ENCODE measurements at places on chromosomes 4 and X.

- no peak for DNase-seq
These were observed 363.9 kb downstream of the KLHL13 start for GRCh38 chrX:117752745-117753144.

DNA sequence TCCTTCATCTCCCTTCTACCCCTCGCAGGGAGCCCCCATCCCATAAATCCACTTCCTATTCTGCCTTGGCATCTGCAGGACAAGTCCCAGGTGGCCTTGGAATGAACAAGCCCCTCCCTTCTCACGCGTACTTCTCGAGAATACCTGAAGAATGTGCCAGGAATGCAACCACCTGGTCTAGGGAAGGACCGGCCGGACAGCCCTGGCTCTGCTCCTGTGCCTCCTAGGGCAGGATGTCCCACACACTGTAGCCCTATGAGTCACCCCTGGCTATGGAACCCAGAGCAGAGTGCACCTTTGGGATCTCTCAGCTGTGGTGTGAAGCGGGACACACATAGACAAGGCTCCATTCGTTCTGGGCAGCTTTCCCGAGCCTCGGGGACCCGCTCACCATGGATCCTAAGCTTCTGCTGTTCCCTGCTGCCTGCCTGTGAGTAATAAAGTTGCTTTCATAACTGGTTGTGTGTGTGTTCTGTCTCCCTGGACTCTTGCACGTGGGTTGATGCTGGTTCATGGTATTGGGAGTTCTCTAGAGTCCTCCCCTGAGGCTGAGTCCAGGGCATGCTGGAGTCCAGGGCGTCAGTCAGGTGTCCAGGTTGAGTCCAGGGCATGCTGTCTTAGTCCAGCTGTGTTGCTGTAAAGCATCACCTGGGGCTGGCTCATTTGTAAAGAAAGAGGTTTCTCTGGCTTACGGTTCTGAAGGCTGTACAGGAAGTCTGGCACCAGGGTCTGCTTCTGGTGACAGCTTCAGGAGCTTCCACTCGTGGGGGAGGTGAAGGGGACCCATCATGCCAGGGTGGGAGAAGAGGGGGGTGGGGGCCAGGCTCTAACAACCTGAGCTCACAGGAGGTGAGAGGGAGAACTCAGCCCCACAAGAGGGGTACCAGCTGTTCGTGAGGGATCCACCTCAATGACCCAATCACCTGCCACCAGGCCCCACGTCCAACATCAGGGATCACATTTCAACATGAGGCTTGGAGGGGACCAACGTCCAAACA lies 7.4 kb upstream of the PDE6B start:
- DNase-seq = no peak

GRCh38 chr4:125624951-125625350 lies 310.2 kb downstream of the FAT4 start:
- no peak for DNase-seq

DNA sequence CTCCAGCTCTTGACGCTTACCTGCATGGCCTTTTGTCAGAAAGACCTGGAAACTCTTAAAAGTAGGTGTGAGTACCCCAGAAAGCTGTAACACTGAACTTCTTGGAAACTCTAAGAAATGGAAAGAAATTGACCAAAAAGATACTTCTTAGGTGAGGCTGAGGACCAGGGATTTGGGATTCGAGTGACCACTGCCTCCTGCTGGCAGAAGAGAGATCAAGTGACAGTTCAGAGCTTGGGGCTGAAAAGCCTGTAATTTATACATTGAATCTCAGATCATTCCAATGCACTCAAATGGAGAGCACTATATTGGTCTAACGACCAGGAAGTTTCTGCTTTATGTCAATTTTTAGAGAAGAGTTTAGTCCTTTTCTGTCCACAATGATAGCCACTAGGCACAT lies 204.6 kb downstream of the PDGFRA start:
- no peak for DNase-seq

- no peak for DNase-seq
These were observed 75.7 kb upstream of the ANK2 start for GRCh38 chr4:112973750-112974251.

- DNase-seq = no peak
These were observed 163.1 kb downstream of the ATG4A start for GRCh38 chrX:108254636-108255035.

DNA sequence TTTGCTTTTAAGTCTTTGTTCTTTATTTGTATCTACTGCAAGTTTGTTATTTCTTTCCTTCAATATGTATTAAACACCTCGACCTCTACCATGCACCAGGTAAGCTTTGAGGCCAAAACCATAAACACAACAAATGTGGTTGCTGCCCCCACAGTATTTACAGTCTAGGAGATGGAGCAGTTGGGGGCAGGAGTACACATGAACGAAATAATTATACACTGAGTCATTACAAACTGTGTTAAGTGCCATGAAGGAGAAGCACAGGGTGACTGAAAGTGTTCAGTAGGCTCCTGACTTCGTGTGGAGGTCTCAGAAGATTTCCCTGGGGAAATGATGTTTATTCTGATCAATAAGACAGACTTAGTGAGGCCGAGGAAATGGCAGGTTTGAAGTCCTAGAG lies 30.3 kb downstream of the SLC25A43 start:
- DNase-seq = no peak

GRCh38 chr4:152892974-152893373 lies 43.1 kb upstream of the FHDC1 start:
- DNase-seq = no peak

DNA sequence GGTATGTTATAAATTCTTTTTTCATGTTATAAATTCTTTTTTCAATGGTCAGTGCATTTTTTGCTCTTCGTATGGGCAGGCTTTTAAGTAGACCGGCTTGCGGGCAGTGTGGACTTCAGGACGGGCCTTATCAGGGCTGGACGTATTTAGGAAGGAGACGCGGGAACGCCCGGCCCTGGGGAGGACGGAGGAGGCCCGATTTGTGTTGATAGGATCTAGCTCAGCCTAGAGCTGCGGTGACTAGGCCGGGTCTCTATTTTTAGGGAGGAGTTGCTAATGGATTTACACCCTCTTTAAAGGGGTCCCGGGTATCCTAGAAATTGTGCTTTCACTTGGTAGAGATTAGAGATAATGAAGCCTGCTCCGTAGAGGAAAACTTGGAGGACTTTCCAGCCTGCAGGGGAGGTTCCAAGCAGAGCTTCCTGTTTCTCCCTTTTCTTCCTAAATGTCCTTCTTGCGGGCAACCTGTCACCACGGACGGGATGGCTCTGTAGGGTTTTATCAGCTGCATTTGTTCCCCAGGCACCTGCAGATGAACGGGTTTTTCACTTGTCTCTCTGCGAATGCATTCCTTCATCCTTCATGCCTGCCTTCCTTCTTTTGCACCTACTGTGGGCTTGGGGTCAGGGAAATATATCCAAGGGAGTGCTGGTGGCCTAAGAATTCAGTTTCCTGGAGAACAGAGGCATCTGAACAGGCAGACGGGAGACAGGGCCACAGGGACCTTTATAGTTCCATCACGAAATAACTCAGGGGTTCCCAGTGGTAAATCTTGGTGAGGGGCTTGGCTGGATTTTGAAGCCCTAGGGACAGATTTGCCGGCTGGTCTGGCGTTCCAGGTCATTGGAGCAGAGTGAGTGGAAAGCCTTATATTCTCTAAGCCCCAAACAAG lies 1.4 kb downstream of the CD99 start:
- no peak for DNase-seq

GRCh38 chr4:48196758-48197504 lies 62.9 kb upstream of the TXK start:
- DNase-seq = no peak

DNA sequence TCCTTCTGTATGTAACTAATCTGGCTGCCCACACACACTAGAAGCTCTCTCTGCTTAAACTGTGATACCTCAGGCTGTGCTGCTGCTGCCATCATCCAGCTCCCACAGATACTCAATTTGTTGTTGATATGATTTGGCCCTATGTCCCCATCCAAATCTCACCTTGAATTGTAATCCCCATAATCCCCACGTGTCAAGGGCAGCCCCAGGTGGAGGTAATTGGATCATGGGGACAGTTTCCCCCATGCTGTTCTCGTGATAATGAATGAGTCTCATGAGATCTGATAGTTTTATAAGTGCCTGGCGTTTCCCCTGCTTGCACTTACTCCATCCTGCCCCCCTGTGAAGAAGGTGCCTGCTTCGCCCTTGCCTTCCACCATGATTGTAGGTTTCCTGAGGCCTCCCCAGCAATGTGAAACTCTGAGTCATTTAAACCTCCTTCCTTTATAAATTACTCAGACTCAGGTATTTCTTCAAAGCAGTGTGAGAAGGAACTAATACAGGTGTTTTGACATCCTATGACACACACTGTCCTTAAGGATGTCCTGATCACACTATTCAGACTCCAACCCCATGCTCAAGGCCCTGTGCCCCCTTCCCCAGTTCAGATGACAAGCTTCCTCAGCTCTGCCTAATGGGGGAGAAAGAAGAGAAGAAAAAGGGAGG lies 2.9 kb upstream of the ATOH1 start:
- no peak for DNase-seq

- DNase-seq = no peak
These were observed 369.7 kb upstream of the DIAPH2 start for GRCh38 chrX:96314985-96315384.

DNA sequence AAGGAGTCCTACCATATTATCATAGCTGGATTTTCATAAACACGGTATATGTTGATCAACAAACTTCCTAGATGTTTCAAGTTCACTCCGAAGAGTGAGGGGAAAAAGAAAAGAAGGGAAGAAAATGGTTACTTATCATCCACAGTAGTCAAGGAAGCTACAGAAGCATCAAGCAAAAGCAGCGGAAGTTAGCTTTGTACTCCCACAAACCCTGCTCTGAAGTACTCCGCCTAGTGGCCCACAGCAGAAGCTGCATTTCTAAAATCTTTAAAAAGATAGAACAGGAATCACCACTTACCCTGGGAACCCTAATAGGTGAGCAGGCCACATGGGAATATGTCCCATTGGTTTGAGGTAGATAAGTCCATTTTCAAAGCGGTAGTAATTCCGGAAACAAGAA lies 28.5 kb upstream of the FRG1 start:
- DNase-seq = no peak

DNA sequence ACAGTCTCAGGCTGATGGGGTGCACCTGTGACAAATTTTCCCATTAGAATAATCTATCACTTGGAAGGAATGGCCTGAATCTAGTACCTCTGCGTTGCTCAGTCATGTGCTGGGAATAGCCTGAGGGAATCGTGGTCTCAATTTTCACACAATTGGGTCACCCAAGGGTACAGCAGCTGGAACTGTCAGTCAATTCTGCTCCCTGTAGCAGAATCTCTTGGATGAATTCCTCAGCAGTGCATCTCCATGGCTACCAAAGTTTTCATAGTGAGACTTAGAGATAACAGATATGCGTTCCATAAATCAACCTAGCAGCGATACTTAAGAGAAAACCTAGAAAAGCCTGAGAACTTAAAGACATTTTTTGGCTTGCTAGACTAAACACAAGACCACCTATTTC lies 288.7 kb upstream of the CTSO start:
- DNase-seq = no peak

DNA sequence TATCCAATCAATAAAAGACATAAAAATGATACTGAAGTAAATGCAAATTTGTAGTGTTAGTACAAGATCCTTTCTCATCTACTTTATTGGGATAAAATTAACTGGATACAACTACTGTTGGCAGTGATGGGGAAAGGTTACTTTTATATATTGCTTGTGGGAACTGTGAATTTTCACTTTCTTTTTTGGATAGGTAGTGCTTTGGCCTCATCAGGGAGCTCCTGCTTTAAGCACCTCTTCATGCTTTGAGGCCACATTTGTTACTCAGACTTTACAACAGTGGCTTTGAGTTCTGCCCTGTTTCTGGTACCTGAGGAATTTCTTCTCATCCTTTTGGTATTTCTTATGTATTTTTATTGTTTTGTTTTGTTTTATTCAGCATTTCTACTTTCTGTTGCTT lies 316.8 kb upstream of the ZCCHC13 start:
- DNase-seq = no peak

DNA sequence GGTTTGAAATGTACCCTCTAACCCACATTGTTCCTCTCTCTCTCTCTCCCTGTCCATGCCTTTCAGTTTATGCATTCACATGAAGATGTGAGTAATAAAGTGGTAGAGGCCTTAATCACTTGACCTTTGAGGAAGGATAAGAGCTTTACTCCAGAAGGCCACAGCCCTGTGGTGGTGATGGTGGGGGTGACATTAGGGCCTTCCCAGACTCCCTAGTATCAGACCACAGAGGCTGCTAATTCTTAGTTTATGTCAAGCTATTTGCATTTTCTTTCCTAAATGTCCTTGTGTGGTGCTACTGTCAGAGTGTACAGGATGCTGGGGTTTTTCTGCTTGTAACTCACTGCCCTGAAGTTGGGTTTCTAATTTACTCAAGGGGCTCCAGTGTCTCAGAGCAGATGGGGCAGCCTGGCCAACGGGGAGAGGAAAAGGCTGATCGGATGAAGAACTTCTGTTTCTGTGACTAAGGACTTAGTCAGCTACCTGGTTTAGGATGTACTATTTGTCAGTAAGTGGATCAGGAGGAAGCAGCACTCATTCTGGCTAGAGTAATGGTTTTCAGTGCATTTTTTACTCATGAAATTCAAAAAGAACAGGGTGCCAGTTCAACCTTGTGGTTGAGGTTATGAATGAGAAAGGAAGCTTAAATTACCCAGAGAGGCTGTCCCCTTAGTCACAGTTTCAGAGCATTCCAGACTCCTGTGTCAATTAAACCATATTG lies 509.6 kb upstream of the DIPK2B start:
- DNase-seq = peak; percentile 14

DNA sequence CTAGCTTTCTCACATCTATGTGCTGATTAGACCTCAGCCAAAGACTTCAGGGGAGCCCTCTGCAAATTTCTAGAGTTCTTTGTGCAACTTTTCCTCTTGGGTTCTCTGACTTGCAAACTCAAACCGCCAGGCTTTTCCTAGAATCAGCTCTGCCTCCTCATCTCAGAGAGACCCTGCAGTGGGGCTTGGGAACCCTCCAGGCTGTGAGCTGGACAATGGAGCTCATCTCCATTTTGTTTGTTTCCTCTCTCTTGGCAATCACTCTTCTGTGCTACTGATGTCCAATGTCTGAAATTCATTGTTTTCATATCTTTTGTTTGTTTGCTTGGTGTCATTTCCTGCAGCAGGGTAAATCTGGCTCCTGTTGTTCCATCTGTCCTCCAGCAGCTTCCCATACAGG lies 33.0 kb downstream of the GYPB start:
- DNase-seq = no peak

- DNase-seq = no peak
These were observed 95.7 kb downstream of the SPANXN4 start for GRCh38 chrX:143121477-143121876.

GRCh38 chr4:75668596-75668995 lies 4.6 kb downstream of the G3BP2 start:
- DNase-seq = no peak

- DNase-seq = no peak
These were observed 108.3 kb upstream of the MED14 start for GRCh38 chrX:40843643-40844042.

DNA sequence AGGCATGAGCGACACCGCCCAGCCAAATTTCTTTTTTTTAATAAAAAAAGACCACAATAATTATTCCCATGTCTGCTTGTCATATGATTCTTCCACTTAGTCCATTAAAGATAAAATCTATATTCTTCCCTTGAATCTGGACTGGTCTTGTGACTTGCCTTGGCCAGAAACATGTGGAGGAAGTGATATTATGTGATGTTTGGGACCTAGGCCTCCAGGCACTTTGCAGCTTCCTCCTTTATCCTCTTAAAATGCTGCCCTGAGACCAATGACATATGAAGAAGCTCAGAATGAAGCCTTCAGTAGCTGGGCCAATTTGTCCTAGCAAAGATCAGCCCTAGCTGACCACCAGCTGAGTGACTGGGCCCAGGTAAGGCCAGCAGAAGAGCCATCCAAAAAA lies 250.0 kb downstream of the INPP4B start:
- no peak for DNase-seq

GRCh38 chr4:1405254-1405635 lies 997 bp downstream of the NKX1-1 start:
- no peak for DNase-seq

All from activated T-helper 1 cell treated with anti-CD3 and anti-CD28 coated beads, Interleukin-2, amount 50 U/mL, for 16 hours (primary cell).